ENCODE measurements at places on chromosomes 6 and 20. TPM values are rescaled to one million over a fixed set of nuclear protein-coding genes. Genes with fewer than 3 reads are reported as not detected.

DNA sequence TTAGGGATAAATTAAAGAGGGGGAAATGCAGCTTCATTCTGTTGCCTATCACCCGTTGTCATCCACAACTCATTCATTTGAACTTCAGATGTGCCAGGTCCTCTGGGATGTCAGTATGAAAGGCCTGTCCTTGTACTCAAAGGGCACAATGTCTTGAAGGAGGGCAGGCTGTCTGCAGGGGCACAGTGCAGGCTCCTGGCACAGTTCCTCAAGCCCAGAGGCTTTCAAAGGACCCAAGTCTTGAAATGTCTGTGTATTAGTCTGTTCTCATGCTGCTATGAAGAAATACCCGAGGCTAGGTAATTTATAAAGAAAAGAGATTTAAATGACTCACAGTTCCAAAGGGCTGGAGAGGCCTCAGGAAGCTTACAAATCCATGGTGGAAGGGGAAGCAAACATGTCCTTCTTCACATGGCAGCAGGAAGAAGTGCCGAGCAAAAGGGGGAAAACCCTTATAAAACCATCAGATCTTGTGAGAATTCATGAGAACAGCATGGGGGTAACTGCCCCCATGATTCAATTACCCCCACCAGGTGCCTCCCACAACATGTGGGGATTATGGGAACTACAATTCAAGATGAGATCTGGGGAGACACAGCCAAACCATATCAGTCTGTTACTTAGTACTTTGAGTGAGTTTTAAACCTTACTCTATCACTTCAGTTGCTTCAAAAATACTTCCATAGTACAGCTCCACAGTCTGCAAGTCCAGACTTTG lies 9.4 kb downstream of the SNX9 start:
- H3K27me3 ChIP-seq = no peaks in the 10 kb centered on the region
- no peaks in the 10 kb centered on the region for H3K36me3 ChIP-seq
- H3K4me3 ChIP-seq = no peak overlapping the region

DNA sequence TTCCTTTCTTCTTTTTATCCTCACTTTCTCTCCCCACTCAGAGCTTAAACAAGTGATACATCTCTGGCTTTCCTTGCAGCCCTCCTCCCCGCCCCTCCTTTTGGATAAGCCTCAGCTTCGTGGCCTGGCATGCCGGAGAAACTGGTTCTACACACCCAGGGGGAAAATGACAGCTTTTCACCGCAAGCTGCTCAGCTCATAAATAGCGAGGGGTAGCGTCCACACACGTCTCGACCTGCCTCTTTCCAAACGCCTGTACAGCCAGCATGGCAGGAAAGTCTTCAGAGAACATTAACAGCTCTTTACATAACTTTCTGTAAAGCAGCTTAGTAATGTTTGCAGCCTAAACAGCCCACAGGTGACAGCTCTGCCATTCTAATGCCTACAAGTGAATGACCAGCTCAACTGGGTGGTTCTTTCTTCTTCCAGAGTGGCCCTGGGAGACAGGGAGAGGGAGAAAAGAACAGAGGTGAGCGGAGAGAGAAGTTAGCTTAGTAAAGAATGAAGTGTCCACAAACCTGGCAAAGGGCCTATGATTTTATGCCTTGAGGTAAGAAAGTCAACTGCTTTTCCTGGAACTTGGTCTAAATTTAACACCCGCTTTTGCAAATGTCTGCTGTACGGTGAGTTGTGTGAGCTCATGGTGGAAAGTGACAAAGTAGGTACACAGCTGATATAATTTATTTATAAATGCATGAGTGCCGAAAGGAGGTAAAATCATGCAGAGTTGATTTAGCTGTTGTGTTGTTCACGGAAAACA lies 251.5 kb downstream of the TFAP2A start:
- H3K27ac ChIP-seq = peak overlapping the region; percentile 93
- no peaks in the 10 kb centered on the region for H3K4me1 ChIP-seq
- H3K27me3 ChIP-seq = no peaks in the 10 kb centered on the region
- H3K4me3 ChIP-seq = peak overlapping the region; percentile 53

DNA sequence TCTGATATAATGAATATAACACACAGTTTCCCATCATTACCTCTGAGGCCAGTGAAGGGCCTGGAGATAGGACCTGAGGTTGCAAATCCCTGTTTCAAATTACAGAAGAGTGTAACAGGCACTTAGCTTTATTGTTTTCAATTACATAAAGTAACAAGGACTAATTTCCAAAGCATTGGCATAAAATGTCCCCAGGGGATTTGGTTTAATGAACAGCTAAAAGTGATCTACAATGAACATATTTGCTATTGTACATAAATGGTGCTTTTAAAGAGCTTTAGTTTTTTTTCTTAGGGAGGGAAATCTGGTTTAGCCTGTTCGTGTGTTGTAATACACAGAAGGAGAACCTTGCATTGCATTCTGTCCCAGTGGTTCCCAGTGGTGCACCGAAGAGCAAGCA lies 54.4 kb downstream of the HMGN3 start:
- no peak for DNase-seq
- H3K4me3 ChIP-seq = no peak overlapping the region
- H3K27ac ChIP-seq = no peak overlapping the region
- H3K4me1 ChIP-seq = no peaks in the 10 kb centered on the region
- no peaks in the 10 kb centered on the region for H3K27me3 ChIP-seq

- H3K27me3 ChIP-seq = no peaks in the 10 kb centered on the region
- peak overlapping the region; percentile 52 for H3K27ac ChIP-seq
- DNase-seq = no peak
- H3K4me3 ChIP-seq = no peak overlapping the region
Measured at GRCh38 chr20:31685853-31686643, 36.6 kb downstream of the BCL2L1 start.

GRCh38 chr6:13526727-13527670 lies 39.6 kb upstream of the GFOD1 start:
- H3K4me1 ChIP-seq = no peaks in the 10 kb centered on the region
- DNase-seq = no peak
- peak overlapping the region; percentile 48 for H3K27ac ChIP-seq
- no peaks in the 10 kb centered on the region for H3K36me3 ChIP-seq
- no peaks in the 10 kb centered on the region for H3K27me3 ChIP-seq
- H3K4me3 ChIP-seq = no peak overlapping the region

GRCh38 chr20:15475483-15475882 lies 1097.8 kb downstream of the KIF16B start:
- no peak overlapping the region for H3K4me3 ChIP-seq
- no peaks in the 10 kb centered on the region for H3K4me1 ChIP-seq
- no peaks in the 10 kb centered on the region for H3K27me3 ChIP-seq

DNA sequence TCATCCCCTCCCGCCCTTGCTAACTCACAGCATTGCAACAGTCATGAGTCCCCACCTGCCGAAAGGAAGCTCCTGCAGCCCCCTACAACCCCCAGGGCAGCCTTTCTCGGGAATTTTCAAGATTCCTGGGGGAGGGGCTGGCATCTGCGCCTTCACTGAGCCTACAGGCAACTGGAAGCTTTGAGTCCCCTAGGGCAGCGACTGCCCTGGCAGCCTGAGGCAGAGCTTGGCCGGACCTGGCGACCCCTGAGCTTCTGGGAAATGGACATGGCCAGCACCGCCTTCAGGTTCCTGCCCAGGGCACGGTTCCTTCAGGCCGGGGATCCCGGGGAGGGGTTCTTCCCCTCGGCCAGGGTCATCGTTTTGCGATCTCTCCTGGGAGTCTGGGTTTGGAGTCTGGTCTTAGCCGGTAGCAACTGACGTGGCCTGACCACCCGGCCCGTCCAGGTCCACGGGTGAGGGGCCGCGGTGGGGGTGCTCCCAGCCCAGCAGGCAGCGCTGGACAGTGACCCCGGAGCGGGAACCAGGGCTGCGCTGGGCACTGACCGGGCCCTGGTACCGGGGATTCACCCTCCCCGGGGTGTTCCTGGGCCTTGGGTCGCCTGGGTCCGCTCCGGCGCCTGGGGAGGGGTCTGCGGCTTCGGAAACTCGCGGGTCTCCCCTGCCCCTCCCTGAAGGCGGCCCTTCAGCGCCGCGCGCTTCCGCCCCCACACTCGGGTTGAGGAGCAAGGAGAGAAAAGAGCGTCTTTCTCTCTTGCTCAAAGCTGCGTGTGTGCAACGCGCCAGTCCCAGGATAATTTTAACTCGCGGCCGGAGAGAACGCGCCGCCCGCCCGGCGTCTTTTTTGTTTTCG lies 593 bp upstream of the COL9A3 start:
- DNase-seq = no peak
- no peaks in the 10 kb centered on the region for H3K36me3 ChIP-seq
- no peak overlapping the region for H3K27ac ChIP-seq

DNA sequence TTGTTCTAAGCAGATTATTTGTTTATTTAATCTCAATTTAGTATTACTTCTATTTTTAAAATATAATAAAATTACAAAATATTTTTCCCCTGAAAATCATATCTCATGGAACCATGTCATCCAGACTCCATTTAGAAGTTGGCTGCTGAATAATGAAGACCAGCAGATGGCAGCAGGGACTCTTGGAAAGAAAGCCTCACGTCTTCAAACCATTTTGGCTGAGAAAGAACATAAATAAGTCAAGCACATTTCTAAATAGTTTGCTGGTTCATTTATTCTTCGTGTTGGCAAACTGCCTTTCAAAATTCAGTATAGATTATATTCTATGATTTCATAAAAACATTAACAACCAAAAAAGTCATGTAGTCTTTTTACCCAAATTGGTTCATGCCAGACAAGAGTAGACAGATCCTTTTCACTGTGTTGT lies 71.7 kb downstream of the RCAN2 start:
- H3K4me1 ChIP-seq = no peaks in the 10 kb centered on the region
- H3K36me3 ChIP-seq = no peaks in the 10 kb centered on the region
- H3K27ac ChIP-seq = no peak overlapping the region
- peak; percentile 65 for DNase-seq
- H3K27me3 ChIP-seq = no peaks in the 10 kb centered on the region
- no peak overlapping the region for H3K4me3 ChIP-seq

GRCh38 chr6:170269846-170270541 lies 20.9 kb downstream of the DLL1 start:
- no peak for DNase-seq
- no peaks in the 10 kb centered on the region for H3K36me3 ChIP-seq
- no peak overlapping the region for H3K4me3 ChIP-seq
- no peaks in the 10 kb centered on the region for H3K27me3 ChIP-seq
- no peak overlapping the region for H3K27ac ChIP-seq
- no peaks in the 10 kb centered on the region for H3K4me1 ChIP-seq

DNA sequence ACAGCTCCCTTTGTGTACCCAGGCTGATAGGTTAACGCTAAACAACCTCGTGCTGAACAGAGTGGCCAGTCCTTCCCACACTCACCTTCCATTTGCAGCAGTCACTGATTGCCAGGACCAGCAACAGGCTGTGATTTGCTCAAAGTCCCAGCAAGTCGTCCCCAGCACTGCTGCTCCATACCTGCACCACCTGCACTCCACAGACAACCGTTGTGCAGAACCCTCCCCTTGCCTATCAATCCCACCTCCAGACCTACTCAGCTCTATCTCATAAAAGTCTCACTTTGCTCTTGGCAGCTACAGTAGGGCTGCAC lies 43.1 kb upstream of the SCML4 start:
- no peak for DNase-seq
- H3K4me3 ChIP-seq = no peak overlapping the region
- peaks cover 5% of the 10 kb centered on the region for H3K36me3 ChIP-seq

GRCh38 chr6:24666097-24666640 lies 530 bp downstream of the TDP2 start:
- no peaks in the 10 kb centered on the region for H3K36me3 ChIP-seq
- H3K27me3 ChIP-seq = no peaks in the 10 kb centered on the region
- H3K4me1 ChIP-seq = no peaks in the 10 kb centered on the region
- H3K27ac ChIP-seq = peak overlapping the region; percentile 93
- peak overlapping the region; percentile 87 for H3K4me3 ChIP-seq
- DNase-seq = no peak

- no peaks in the 10 kb centered on the region for H3K27me3 ChIP-seq
- H3K4me1 ChIP-seq = no peaks in the 10 kb centered on the region
- H3K4me3 ChIP-seq = no peak overlapping the region
- DNase-seq = no peak
Measured at GRCh38 chr6:20056350-20056992, 155.8 kb downstream of the MBOAT1 start.

DNA sequence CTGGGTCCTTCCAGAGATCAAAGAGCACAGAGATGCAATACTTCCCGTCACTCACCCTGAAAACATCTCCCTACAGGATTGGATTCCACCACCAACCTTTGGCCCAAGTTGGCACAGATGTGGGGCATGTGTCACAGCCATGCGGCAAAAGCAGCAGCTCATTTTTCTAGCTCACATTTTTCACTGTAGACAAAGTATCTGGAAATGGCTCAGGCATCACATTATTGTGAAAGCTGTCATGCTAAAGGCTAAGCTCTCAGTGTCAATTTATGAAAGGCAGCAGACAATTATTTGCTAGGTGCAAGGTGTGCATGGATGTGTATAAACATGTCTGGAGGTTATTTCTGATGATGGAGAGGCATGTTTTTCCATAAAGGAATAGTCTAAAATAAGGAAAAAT lies 248.8 kb upstream of the PRND start:
- no peak for DNase-seq
- H3K27ac ChIP-seq = no peak overlapping the region
- no peak overlapping the region for H3K4me3 ChIP-seq
- no peaks in the 10 kb centered on the region for H3K36me3 ChIP-seq
- H3K27me3 ChIP-seq = no peaks in the 10 kb centered on the region

- peaks cover 4% of the 10 kb centered on the region for H3K4me1 ChIP-seq
- no peak overlapping the region for H3K27ac ChIP-seq
- H3K27me3 ChIP-seq = no peaks in the 10 kb centered on the region
- H3K4me3 ChIP-seq = no peak overlapping the region
- no peaks in the 10 kb centered on the region for H3K36me3 ChIP-seq
- DNase-seq = no peak
Measured at GRCh38 chr6:17116117-17116440, 14.2 kb downstream of the STMND1 start.

SLC35D3 gene
- not detected for total RNA-seq

CD93 gene
- 64.9 TPM for total RNA-seq

SRF gene
- total RNA-seq = 32.1 TPM

EYS gene
- total RNA-seq = 2.9 TPM

PRR18 gene
- not detected for total RNA-seq

SCAND1 gene
- total RNA-seq = 87.5 TPM

PACRG gene
- total RNA-seq = 6.4 TPM

PLEKHG1 gene
- total RNA-seq = 40.2 TPM

ULBP2 gene
- 1.3 TPM for total RNA-seq

Data from breast epithelium (tissue), 4 donors.